MCF 10A (cell line): ENCODE measurements at places on chromosomes 16 and 17. TPM values are rescaled to one million over a fixed set of nuclear protein-coding genes. Genes with fewer than 3 reads are reported as not detected.
A peak's percentile ranks its signal among the peaks of the same experiment; 100 is the strongest.

The TNP2 gene
- total RNA-seq = not detected in 2 replicates

GRCh38 chr16:11407047-11407982, 62.1 kb downstream of the RMI2 start:
- peak; percentile 81 for DNase-seq

The GRB7 gene
- 7.3 and 10.3 TPM in 2 replicates for total RNA-seq

DNA sequence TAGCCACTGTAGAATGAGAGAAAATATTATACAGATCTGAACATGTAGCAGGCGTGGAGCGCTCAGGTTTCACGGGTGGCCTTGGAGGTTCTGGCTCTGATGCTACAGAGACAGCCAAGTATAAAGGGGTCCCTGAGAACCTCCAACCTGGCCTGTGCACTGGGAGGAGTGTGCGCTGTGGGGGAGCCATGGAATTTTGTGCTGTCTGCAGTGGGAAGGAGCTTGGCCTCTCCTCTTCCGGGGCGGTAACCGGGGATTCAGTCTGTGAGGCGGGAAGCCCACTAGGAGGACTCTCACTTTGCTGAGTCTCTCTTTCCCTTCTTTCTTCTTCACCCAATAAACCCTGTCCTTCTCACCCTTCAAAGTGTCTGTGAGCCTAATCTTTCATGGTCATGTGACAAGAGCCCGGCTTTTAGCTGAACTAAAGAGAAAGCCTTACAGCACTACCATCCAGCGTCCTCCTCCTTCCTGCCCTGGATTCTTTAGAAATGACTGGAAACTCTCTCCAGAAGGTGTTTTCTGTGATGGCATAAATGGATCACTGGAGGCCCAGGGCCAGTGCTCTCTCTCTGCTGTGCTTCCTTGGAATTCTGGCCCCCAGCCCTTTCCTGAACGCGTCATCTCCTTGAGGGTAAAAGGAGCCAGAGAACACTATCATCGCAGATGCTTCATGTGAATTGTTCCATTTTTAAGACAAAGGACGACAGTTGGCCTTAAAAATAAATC, 232.1 kb upstream of the CACNG5 start:
- DNase-seq = no peak

DNA sequence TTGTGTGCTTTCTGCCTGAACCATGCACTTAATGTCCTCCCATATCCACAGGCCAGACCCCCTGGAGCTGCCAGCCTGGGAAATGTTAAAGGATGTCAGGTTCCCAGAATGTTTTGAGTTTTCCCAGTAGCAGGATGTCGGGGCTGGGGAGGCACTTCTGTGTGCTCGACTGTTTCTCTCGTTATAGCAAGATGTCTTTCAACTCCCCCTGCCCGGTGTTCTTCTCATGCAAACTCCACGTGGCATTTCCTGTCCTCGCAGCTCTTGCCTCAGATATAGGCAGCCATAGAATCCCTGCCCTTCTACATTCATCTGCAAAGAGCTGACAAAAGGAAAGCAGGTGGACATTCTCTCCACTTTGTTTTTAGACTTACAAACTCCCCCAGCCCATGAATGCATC, 457.2 kb upstream of the CDH11 start:
- no peak for DNase-seq

The CRYBA1 gene
- total RNA-seq = not detected in 2 replicates

DNA sequence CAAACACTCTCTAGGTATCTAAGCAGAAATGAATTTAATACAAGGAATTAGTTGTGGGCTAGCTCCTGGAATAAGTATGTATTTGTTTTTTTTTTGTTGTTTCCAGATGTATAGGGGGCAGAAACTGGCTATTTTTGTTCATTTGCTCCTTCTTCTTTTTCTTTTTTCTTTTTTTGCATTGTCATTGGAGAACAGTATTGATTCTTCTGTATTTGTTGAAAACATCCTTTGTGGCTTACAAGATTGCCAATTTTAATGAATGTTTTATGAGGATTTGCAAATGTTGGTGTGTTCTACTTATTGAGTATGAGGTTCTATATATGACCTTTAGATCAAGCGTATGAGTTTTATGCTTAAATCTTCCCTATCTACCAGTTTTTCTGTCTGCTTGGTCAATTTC, 5.6 kb upstream of the PCTP start:
- no peak for DNase-seq

- DNase-seq = no peak
These were observed 4.6 kb downstream of the TERF2 start for GRCh38 chr16:69381231-69381630.

- no peak for DNase-seq
These were observed 419.7 kb downstream of the CNTNAP4 start for GRCh38 chr16:76696876-76697275.

DNA sequence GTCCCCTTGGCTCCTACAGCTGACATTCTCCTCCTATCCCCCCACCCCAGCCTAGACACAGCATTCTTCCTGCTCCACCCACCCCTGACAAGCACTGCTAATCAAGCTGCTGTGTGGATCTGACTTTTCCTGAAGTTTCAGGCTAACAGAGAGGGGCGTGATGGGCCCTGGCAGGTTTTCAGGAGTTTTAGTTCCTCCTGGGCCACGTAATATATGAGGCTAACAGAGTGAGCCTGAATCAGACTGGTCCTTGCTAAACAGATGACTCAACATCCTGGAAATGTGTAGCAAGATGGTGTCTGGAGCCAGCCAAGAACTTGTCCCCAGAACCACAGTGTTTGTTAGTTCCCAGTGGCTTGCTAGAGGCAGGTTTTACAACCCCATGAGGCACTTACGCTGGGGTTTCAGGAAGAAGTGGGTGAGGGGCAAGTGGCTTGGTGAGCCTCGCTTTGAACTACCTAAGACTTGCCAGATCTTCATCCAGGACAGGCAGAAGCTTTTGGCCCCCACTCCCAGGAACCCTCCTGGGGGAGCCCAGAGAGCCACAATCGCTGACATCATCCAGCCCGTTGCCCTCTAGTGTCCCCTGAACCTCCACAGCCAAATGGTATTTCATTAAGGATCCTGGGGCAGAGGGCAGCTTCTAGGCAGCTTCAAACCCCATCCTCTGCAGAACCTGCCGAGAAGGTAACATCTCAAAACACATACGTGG, 15.9 kb downstream of the TMEM92 start:
- DNase-seq = peak; percentile 98

- DNase-seq = no peak
These were observed 36.0 kb upstream of the SLC47A1 start for GRCh38 chr17:19497624-19498023.

DNA sequence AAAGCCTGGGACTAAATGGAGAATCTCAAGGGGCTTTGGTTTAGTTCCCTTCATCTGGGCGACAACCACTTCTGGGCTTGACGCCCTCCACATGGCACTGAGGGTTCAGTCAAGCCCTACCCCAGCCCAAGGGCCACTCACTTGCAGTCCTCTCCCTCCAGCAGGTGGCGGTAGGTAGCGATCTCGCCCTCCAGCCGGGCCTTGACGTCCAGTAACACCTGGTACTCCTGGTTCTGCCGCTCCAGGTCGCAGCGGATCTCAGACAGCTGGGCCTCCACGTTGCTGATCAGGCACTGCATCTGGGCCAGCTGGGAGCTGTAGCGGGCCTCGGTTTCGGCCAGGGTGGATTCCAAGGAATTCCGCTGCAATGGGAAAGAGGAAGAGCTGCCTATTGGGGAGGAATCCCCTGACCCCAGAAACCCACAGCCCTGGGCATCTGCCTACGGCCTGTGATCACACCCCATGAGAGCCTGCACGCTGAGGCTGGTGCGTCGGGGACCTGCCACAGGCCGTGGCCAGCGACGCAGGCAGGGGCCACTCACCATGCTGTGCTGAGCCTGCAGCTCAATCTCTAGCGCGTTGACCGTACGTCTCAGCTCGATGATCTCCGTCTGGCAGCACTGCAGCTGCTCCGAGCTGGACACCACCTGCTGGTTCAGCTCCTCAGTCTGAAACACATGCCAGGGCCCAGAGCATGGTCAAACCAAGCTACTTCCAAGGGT, 2.7 kb downstream of the KRT36 start:
- no peak for DNase-seq

GRCh38 chr16:81956213-81956948, 54.9 kb downstream of the SDR42E1 start:
- peak; percentile 87 for DNase-seq

GRCh38 chr16:20903116-20903898, 2.7 kb downstream of the LYRM1 start:
- no peak for DNase-seq

The MYH1 gene
- total RNA-seq = not detected in 2 replicates

GRCh38 chr17:82372249-82373071, 895 bp downstream of the UTS2R start:
- DNase-seq = no peak

- DNase-seq = peak; percentile 78
These were observed 43.5 kb downstream of the REXO5 start for GRCh38 chr16:20849589-20850390.

The EVPLL gene
- 0.70 and 0.88 TPM in 2 replicates for total RNA-seq

The NDUFAB1 gene
- total RNA-seq = 98.3 and 112 TPM in 2 replicates

GRCh38 chr16:31696968-31697743, 169.5 kb downstream of the AHSP start:
- peak; percentile 55 for DNase-seq

DNA sequence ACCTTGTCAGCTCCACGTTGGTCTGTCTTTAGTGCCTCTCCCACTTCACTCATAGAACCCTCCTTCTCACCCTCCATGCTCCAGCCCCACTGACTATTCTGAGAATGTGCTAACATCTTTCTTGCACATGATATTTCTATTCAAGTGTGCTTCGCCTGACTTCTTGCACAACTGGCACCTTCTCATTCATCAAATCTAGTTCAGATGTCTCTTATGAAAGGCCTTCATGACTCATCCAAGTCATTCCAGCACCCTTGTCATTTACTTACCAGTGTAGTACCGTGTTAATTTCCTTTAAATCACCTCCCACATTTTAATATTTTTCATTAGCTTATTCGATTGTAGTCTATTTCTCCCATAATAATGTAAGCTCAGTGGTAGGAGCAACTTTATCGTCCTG, 197.8 kb upstream of the PIRT start:
- DNase-seq = no peak

DNA sequence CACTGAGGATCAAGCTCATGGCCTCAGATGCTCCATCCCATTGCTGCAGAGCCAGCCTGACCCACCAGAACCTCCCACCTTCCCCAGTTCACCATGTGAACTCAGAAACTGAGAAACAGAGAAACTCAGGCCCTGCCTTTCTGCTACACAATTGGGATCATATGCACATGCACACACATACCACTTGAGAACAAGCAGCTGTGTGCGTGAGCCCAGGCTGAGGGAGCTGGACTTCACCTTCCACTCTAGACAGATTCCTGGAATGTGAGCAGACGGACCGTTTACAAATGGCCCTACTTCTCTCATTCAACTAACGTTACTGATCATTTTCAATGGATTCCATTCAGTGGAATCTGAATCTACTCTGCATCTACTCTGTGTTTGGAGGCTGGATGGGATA, 1.7 kb upstream of the SPEM2 start:
- no peak for DNase-seq

GRCh38 chr17:21360048-21360447, 16.1 kb upstream of the KCNJ12 start:
- no peak for DNase-seq

- DNase-seq = no peak
These were observed 39.1 kb downstream of the CDRT15 start for GRCh38 chr17:14197586-14197985.

The RILP gene
- 1.6 and 2.6 TPM in 2 replicates for total RNA-seq

DNA sequence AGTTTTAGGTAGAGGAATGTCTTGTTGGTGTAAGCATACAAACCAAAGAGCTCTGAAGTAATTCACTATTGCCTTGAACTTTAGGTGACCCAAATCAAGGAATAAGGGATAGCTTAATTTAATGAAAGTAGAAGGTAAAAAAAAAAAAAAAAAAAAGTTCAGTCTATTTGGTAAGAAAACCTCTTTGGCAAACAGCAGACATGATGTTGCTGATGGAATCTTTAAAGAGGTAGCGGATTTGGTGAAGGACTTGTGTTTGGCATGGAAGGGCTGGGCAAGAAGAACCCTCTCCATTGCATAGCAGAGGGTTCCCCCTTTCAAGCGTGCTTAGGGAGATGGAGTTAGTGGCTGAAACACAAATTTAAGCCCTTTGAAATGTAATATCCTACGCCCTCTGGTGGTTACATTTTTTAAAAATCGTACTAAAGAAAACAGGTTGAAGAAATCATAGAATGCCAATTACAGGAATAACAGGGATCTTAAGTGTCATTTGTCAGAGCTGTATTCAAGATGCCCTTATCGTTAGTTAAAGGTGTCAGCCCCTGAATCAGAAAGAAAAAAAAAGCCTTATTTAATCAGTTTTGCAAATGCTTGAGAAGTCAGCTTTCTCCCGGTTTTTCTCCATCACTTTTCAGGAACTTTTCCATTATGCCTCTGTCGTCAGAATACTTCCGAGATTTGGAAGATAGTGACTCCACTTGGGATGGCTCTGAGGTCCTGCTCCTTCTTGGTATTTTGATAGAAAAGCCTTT, 383.1 kb downstream of the KCNJ2 start:
- DNase-seq = peak; percentile 57
